Mucosa of descending colon (tissue), 3 donors: ENCODE measurements at places on chromosomes 2 and 18. TPM values are rescaled to one million over a fixed set of nuclear protein-coding genes. Genes with fewer than 3 reads are reported as not detected.

- no peak for DNase-seq
Measured at GRCh38 chr18:9340472-9340871, 5.9 kb downstream of the TWSG1 start.

DNA sequence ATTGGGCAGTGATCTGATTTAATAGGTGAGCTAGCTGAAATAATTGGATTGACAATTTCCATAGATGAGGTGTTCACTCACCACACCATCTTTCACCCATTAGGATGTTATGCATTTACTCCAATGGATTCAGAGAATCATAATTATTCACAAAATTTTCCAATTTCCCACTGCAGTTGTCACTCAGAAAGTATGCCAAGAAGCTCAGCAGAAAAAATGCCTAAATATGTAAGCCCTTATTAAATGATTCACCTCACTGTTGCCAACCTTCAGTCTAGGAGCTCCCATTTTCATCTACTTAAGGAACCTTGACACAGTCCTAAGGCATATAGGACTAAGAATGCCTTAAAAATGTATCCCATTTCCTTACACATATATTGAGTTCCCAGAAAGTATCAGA is 94.3 kb downstream of the MBD2 start:
- DNase-seq = no peak

DNA sequence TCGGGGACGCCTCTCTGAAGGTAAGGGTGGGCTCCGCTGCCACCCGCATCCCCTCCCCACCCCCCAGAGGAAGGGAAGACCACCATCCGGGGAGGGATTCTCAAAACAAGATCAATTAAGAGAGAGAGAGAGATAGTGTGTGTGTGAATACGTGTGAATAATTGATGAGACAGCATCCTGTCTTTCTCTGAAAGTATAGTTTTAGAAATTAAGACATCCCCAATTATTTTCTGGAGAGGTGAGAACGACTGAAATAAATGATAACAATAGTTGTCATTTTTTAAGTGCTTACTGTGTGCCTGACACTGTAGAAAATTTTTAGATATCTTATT is 751 bp downstream of the IL18R1 start:
- DNase-seq = no peak

Gene PROM2
- total RNA-seq = 24.4 TPM

DNA sequence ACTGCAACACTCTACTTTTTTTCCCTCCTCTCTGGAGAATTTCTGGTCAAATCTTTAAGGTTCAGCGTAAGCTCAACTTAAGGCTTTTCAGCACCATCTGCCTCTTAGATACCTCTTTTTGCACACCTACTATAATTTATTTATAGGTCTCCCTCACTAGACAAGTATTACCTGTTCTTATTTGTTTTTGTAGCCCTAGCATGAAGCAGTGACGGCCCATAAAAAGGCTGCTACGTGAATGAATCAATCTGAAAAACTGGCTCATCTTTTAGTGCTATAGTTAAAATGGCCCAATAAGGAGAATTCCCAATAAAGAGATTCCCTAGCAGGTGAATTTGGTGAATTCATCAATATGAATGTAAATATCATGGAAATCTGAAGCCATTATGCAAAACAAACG is 6.5 kb downstream of the RNF149 start:
- DNase-seq = no peak

DNA sequence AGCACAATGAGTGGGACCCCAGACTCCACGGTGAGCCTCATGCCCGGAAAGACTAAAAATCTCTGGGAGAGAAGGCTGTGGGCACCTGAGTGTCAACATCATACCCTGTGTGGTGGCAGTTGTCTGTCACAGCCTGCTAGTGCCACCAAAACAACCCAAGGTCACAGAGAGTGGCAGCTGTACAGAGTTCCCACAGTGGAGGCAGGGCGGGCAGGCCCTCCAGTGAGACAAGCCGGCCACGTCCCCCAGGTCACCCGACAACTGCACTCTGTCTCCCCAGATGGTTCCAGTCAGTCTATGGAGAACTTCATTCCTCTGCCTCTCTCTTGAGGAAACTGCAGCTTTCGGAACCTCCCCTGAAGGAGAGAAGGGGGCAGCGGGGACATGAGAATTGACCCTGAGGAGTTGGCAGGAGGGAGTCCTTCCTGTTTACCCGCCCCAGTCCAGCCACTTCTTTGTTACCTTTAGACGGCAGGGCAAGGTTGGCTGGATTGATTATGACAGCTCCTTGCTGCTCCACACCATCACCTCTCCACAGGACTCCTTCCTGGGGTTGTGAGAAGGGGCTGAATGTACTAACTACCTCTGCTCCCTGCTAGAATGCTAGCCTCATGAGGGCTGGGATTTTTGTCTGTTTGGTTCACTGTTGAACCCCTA is 11.3 kb upstream of the FIGLA start:
- DNase-seq = no peak

GRCh38 chr18:46334868-46335281 is 230.7 kb downstream of the HAUS1 start:
- DNase-seq = no peak

DNA sequence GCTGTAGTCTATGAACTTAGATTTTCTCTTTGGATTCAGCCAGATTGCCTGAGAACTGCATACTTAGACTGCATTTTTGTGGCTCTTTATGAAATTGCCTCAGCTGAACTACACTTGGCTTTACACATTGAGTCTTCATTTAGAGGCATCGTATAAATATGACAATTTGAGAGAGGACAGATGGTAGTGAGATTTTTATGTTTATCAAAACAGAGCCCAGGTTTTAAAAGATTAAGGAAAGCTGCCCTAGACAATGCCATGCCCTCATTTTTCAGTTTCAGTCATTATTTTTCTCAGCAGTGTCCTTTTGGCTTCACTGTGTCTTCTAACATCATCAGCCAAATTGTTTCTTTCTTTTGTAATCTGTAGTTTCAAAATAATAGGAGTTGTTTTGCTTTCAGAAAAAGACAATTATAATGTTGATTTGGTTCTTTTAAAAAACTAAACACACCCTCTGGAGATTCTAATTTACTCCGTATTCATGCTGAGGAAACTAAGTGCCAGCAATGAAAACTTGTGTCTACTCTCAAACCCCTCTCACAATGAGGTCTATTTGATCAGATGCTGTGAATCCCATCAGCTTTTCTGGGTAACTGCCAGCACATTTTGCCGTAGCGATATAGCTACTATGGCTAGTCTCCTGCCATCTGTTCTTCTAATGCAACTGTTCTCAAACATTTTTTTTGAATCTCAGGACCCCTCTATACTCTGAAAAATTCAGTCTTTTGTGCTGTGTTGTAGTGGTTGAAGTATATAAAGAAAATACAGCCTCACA is 46.2 kb downstream of the TWSG1 start:
- no peak for DNase-seq

Gene AFTPH
- total RNA-seq = 61.2 TPM

GRCh38 chr2:233213975-233214374 is 37.5 kb upstream of the ATG16L1 start:
- DNase-seq = no peak

- no peak for DNase-seq
Measured at GRCh38 chr2:61770298-61770697, 83.6 kb downstream of the FAM161A start.

DNA sequence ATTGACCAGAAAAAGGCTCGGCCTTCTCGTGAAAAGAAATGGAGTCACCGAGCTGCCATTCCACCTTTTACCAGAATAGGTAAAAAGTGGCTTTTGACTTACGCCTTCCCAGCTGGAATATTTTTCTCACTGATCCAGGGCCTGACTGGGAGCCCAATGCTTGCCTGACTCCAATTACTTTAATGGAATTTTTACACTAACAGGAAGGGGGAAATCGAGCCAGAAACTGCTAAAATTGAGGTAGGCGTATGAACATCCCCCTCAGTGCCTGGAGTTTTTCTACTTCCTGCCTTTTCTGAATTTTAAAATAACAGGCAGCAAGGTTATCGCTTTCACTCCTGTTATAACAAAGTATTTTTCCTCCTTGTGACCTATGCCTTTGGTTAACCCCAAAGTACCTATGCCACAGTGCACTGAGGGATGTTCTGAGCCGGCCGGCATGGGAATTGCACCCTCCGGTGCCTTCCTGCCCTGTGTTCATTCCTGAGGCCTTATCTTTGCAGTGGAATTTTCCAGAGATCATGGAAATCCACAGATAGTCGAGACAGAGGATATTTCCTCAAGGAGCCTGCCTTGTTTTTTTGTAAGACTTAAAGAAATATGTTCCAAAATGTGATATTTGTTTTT is 18.3 kb upstream of the RPL31 start:
- DNase-seq = no peak

GRCh38 chr2:11100130-11100529 is 55.1 kb upstream of the SLC66A3 start:
- DNase-seq = no peak

Gene LINC00305
- not detected for total RNA-seq

DNA sequence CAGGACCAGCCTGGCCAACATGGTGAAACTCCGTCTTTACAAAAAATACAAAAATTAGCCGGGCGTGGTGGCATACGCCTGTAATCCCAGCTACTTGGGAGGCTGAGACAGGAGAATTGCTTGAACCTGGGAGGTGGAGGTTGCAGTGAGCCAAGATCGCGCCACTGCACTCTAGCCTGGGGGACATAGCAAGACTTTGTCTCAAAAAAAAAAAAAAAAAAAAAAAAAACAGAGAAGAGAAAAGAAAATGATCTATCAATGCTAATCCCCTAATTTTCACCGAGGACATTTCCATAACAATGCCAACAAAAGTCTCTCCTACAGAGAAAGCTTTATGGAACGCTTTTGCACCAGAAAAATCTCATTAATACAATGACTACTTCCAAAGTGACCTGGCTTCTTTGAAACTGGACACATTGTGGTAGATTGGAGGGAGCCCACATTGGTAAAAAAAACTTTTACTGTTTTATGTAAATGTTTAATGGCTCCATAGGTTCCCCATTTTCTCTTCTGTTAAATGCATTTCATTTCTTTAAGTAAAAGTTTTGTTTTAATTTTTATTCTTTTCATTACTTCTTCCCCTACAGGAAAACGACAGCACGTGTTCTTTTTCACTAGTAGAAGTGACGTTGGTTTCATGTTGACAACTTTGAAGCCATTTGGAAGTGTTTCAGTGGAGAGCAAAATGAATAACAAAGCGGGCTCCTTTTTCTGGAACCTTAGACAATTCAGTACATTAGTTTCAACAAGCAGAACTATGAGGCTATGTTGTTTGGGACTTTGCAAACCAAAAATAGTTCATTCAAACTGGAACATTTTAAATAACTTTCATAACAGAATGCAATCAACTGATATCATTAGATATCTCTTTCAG is 888 bp downstream of the FASTKD2 start:
- no peak for DNase-seq

DNA sequence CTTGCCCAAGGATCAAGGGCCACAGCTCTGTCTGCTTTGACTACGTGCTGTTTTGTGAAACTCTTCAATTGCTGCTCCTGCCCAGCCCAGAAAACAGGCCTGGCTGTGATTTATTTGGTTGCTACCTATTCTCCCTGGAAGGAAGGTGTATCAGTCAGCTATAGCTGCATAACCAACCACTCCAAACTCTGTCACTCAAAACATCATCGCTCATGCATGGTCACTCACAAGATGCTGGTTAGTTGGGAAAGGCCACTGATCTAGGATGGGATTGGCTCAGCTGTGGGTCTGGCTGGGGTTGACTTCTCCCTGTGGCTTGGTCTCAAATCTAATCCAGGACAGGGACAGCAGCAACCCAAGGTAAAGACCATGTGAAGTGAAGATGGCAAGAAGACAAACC is 14.6 kb downstream of the TEX51 start:
- no peak for DNase-seq

Gene IL1F10
- not detected for total RNA-seq

DNA sequence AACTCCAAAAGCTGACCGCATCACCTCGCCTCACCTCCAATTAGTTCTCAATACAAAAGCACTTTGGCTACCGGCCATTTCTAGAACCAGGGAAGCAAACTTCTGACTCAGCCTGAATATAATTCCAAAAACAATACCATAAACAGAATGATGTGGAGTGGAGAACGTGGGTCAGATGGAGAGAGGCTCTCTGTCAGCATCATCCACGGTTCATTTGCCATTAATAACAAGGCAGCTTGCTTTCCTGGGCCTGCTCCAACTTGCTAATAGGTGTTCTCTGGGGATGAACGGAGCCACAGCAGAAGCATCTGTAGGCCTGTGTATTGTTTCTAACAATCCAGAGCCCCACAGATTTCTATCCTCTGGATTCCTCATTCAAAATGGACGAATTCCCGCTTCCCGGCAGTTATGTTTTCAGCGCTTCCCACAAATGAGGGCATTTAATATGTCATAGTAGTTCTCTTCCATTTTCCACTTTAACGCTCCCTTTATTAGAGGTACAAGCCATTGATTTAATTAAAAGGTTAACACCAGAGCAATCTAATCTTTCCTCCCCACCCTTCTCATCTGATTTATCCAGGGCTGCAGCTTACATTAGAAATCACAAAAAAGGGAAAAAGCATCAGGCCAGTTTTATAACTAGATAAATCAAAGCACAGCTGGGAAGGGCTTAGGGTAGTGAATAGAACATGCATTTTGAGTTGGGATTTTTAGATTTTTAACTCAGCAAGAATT is 23.2 kb upstream of the CNTNAP5 start:
- DNase-seq = no peak

DNA sequence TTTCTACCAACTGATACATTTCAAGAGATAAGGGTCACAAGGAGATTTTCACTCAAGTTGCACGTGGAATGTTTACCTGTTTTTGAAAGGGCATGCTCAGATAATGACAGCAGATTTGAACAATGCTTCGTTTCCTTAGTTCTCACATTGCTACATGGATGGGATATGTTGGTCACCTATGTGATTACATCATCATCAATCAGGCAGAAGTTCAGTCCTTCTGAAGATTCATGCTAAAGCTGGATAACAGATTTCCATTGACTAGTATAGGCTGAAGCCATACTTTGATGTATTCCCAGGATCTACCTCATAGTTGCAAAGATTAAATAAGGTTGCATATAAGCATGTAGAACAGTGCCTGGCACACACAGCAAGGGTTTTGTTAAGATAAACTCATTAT is 19.7 kb downstream of the TCF7L1 start:
- no peak for DNase-seq

DNA sequence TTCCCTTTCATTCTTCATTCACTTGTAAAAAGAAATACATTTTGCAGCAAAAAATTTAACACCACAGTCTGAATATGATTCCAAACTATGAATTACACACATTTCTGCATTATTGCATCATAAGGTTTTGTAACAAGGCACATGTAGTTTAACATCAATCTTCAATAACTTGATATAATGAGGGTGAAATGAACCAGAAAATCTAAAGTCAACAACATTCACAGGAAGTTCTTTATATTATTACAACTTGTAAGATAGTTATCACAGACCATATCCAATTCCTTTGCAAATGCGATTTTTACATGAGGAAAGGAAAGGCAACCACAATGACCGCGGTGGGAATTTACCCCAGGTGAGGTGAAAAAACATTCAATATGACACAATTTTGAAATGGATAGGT is 213.3 kb downstream of the NAPG start:
- no peak for DNase-seq

Gene TMX3
- total RNA-seq = 31.0 TPM

- DNase-seq = no peak
Measured at GRCh38 chr2:236162031-236162845, 5.9 kb downstream of the GBX2 start.

Gene HAAO
- 9.8 TPM for total RNA-seq
